ENCODE measurements at places on chromosomes 16 and 17. TPM values are rescaled to one million over a fixed set of nuclear protein-coding genes. Genes with fewer than 3 reads are reported as not detected.

Gene EFNB3
- 3.5 TPM for total RNA-seq

Gene PYCARD
- 26.5 TPM for total RNA-seq

Gene CD300LG
- total RNA-seq: 1.2 TPM

Gene NAGS
- 3.5 TPM for total RNA-seq

Gene CCL17
- 1.5 TPM for total RNA-seq

DNA sequence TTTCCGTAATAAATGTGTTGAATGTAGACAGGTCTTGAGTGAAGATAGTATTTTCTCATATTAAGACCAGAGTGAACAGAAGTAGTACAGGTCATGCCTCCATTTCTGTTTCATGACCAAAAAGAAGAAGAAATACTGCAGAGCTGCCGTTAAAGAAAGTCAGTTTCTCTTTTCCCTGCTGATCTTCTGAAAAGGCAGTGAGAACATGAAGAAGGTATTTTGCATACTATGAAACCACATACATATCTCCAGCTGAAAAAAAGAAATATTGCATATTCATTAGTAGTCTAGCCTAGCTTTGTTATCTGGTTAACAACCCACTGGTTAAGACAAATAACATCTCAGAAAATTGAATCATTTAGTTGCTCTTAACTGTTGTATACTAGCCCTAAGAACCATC, 138.4 kb downstream of the PHKB start:
- no peak overlapping the region for H3K4me3 ChIP-seq
- no peaks in the 10 kb centered on the region for H3K36me3 ChIP-seq
- no peaks in the 10 kb centered on the region for H3K27me3 ChIP-seq
- H3K4me1 ChIP-seq: no peaks in the 10 kb centered on the region
- no peak overlapping the region for H3K27ac ChIP-seq

- H3K36me3 ChIP-seq: no peaks in the 10 kb centered on the region
- H3K27me3 ChIP-seq: no peaks in the 10 kb centered on the region
- no peak overlapping the region for H3K4me3 ChIP-seq
- no peaks in the 10 kb centered on the region for H3K4me1 ChIP-seq
- peak; percentile 87 for DNase-seq
- no peak overlapping the region for H3K27ac ChIP-seq
Observed at GRCh38 chr16:22732400-22732799, 81.6 kb upstream of the HS3ST2 start.

GRCh38 chr17:34374457-34374856, 11.4 kb upstream of the CCL1 start:
- H3K27ac ChIP-seq: no peak overlapping the region
- no peak for DNase-seq
- no peaks in the 10 kb centered on the region for H3K36me3 ChIP-seq
- no peak overlapping the region for H3K4me3 ChIP-seq
- H3K27me3 ChIP-seq: no peaks in the 10 kb centered on the region

DNA sequence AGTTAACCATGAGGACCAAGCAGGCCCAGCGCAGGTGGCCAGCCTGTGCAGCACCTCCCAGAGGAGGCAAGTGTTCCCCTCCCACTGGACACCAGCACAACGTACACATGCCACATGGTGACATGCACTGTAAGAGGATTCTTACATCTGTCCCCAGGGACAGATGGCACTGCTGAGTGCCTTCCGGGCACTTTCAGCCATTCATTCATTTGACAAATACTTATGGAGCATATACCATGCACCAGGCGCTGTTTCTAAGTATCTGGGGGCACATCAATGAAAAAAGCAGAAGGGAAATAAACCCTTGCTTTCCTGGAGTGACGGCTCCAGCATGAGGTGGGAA, 79.6 kb downstream of the GAS7 start:
- DNase-seq: no peak
- H3K4me3 ChIP-seq: no peak overlapping the region
- no peak overlapping the region for H3K27ac ChIP-seq
- no peaks in the 10 kb centered on the region for H3K4me1 ChIP-seq
- no peaks in the 10 kb centered on the region for H3K36me3 ChIP-seq
- H3K27me3 ChIP-seq: no peaks in the 10 kb centered on the region

DNA sequence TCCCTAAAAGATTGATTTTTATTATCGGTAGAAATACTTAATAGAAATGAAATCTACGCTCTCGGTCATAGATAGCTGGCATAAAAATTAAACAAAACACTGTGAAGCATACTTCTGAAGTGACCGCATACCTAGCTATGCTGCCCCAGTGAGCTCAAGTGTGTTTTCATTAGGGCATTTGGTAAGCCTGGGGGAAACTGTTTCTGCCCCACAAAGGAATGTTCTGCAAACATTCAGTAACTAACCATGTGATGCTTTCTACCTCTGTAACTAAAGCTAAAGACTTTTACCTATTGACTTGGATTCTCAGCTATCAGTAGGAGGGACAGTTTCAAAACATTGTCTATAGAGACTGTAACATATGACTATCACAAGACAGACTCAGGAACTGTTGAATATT, 93.5 kb upstream of the HSBP1 start:
- H3K27me3 ChIP-seq: no peaks in the 10 kb centered on the region
- no peak overlapping the region for H3K27ac ChIP-seq
- no peaks in the 10 kb centered on the region for H3K36me3 ChIP-seq

DNA sequence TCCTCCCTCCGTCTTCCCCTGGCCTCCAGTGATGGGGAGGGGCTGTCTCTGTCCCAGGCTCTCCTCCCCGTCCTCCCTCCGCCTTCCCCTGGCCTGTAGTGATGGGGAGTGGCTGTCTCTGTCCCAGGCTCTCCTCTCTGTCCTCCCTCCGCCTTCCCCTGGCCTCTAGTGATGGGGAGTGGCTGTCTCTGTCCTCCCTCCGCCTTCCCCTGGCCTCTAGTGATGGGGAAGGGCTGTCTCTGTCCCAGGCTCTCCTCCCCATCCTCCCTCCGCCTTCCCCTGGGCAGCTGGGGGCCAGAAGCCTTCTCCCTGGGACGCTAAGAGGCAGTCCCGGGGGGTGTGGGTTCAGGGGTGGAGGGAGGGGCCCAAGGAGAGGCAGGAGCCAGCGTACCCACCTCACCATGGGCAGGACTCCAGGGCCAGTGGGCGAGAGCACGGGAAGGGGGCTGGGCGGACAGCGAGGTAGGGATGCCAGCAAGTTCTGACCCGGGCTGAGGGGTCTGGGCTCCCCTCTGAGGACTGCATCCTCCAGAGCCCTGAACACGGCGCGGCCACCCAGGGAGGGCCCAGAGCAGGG, 14.8 kb downstream of the UTS2R start:
- no peaks in the 10 kb centered on the region for H3K36me3 ChIP-seq
- H3K27ac ChIP-seq: no peak overlapping the region
- H3K27me3 ChIP-seq: no peaks in the 10 kb centered on the region
- no peak for DNase-seq
- H3K4me1 ChIP-seq: peaks cover 9% of the 10 kb centered on the region

- H3K36me3 ChIP-seq: no peaks in the 10 kb centered on the region
- H3K4me3 ChIP-seq: no peak overlapping the region
- no peak for DNase-seq
- H3K4me1 ChIP-seq: no peaks in the 10 kb centered on the region
Observed at GRCh38 chr16:54878301-54878700, 52.4 kb upstream of the IRX5 start.

DNA sequence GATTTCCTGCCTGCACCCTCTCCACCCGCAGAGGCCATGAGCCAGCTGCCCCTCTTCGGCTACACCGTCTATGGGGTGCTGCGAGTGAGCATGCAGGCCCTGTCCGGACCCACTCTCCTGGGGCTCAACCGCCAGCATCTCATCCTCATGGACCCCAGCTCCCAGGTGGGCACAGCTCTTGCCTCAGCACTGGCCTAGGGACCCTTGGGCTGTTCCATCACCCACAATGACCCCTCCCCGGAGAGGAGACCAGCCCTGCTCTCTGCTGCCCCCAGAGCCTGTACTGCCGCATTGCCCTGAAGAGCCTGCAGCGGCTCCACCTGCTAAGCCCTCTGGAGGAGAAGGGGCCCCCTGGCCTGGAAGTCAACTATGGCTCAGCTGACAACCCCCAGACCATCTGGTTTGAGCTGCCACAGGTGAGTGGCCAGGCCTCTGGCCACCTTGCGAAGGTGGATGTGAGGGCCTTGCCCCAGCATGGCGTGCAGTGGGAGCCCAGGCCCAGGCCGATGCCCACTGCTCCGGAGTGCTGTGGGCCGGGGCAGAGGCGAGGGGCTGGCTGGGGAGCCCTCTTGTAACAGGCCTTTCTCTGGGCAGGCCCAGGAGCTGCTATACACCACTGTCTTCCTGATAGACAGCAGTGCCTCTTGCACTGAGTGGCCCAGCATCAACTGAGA, 7.3 kb upstream of the SMIM5 start:
- no peak overlapping the region for H3K4me3 ChIP-seq
- no peak overlapping the region for H3K27ac ChIP-seq
- H3K36me3 ChIP-seq: no peaks in the 10 kb centered on the region
- no peak for DNase-seq

DNA sequence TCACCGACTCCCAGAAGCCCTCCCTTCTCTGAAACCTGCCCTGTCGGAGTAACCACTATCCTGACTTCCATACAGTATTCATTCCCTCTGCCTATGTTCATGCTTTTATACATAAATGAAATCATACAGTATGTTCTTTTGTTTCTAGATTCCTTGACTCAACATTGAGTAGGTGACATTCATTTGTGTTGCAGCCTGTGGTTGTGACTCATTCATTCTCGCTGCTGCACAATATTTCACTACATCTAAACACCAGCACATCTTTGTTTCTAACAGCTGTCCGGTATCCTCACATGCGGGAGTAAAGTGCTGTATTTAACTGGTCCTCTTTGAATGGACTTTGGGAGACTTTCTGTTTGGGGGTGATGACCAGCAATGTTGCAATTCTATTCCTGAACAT, 135.0 kb upstream of the FOXF1 start:
- H3K4me1 ChIP-seq: no peaks in the 10 kb centered on the region
- no peak overlapping the region for H3K27ac ChIP-seq
- no peak for DNase-seq
- no peaks in the 10 kb centered on the region for H3K36me3 ChIP-seq
- no peaks in the 10 kb centered on the region for H3K27me3 ChIP-seq

DNA sequence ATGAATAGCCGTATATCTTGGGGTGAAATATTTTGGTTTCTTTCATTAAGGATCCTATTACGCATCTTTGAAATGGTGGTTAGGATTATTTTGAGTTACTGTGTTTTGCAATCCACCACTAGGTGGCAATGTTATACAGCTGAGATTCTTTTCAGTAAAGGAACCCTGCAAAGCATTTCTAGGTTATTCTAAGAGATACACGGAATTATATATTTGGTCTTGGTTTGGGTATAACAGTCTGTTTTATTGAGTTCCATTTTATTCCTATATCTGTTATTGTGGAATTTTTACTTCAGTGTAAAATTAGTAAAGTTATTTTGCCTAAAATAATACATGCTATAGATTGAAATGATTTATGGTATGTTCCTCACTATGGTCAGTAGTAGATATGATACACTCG, 62.9 kb upstream of the CPHXL start:
- no peaks in the 10 kb centered on the region for H3K36me3 ChIP-seq
- no peaks in the 10 kb centered on the region for H3K4me1 ChIP-seq
- no peak for DNase-seq
- H3K27me3 ChIP-seq: no peaks in the 10 kb centered on the region
- H3K27ac ChIP-seq: no peak overlapping the region

GRCh38 chr17:67746704-67747571, 29.2 kb downstream of the NOL11 start:
- H3K4me1 ChIP-seq: no peaks in the 10 kb centered on the region
- H3K27ac ChIP-seq: no peak overlapping the region
- DNase-seq: no peak
- H3K27me3 ChIP-seq: no peaks in the 10 kb centered on the region

- no peaks in the 10 kb centered on the region for H3K36me3 ChIP-seq
- H3K4me3 ChIP-seq: no peak overlapping the region
- H3K4me1 ChIP-seq: peaks cover 3% of the 10 kb centered on the region
- no peak overlapping the region for H3K27ac ChIP-seq
- H3K27me3 ChIP-seq: peaks cover 8% of the 10 kb centered on the region
- DNase-seq: peak; percentile 80
Observed at GRCh38 chr17:38571833-38572668, 33.7 kb downstream of the SRCIN1 start.

DNA sequence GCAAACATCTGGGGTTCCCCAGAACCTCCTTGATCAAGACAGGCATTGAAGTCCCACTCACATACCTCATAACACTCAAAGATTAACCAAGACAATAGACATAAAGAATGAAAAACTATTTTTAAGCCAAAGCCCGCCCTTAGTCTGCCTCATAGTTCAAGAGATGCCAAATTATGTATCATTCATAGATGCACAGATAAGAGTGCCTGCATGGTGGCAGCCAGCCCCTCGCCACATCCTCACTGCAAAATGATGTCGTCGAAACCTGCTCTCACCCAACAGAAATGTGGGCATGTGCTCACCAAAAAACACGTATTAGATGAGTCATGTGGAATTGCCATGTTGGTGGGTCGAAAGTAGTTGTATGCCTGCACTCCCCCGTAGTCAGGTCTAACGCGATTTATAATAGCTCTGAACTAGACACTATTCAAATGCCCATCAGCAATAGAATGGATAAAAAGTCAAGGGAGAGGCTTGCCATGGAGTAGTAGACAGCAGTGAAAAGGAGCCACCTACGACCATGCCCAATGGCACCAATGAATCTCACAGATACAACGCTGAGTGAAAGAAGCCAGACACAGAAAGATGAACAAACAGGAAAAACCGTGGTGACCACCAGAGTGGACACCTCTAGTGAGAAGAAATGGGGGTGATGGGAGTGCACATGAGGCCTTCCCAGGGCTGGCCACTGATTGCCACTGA, 64.8 kb downstream of the C16orf95 start:
- no peaks in the 10 kb centered on the region for H3K36me3 ChIP-seq
- no peaks in the 10 kb centered on the region for H3K4me1 ChIP-seq
- no peak overlapping the region for H3K27ac ChIP-seq
- H3K27me3 ChIP-seq: no peaks in the 10 kb centered on the region
- no peak for DNase-seq

Measured in kidney (tissue), 22 donors.